Activated CD4-positive, alpha-beta T cell treated with anti-CD3 and anti-CD28 coated beads, Interleukin-10, Interleukin-2, amounts not matched to agents 100 ng/mL and 50 ng/mL, durations not matched to agents 16 hours and 8 hours (primary cell): ENCODE measurements at places on chromosomes 6 and 20.
A peak's percentile ranks its signal among the peaks of the same experiment; 100 is the strongest.

DNA sequence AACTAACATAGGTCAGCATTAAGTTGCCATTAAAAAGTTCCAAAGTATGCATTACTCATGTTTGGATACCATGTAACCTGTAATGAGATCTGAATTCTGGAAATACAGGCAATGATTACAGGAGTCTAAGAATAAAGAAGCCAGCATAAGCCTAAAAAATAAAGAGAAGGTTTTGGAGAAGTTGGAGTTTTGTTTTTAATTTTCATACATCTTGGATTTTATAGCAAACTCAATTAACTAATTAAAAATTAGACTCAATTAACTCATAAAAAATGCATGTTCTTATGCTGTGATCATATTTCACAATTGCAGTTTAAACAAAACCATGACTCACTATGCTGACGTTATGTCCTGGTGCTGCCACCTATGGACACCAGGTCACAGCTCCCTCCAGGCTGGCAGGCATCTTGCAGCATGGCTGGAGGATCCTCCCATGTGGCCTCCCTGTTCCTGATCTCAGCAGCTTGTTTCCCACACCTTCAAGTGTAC is 648.8 kb upstream of the AGPAT4 start:
- DNase-seq: peak; percentile 33

GRCh38 chr6:83958241-83958685 is 75.3 kb upstream of the MRAP2 start:
- DNase-seq: peak; percentile 29

DNA sequence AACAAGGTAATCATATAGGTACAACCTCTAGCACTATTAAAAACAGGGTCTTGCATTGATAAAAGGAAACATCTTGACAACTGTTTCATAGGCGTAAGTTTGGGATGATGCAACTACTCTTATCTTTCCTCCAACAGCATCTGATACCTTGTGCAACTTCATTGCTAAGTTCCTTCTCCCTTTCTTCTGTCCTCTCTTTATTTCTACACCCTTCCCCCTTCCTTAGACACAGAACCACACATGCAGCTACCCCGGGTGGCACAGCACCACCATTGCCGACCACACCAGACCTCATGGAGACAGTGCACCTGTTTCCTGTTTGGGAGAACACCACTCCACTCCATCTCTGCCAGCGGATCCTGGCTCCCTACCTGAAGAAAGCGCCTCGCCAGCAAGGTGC is 14.4 kb downstream of the MYB start:
- DNase-seq: no peak

- DNase-seq: no peak
Observed at GRCh38 chr6:149891259-149891658, 6.7 kb downstream of the RAET1E start.

GRCh38 chr6:12577124-12577850 is 139.3 kb upstream of the PHACTR1 start:
- no peak for DNase-seq
